HepG2 (cell line): ENCODE measurements at places on chromosomes 4 and X. TPM values are rescaled to one million over a fixed set of nuclear protein-coding genes. Genes with fewer than 3 reads are reported as not detected.

DNA sequence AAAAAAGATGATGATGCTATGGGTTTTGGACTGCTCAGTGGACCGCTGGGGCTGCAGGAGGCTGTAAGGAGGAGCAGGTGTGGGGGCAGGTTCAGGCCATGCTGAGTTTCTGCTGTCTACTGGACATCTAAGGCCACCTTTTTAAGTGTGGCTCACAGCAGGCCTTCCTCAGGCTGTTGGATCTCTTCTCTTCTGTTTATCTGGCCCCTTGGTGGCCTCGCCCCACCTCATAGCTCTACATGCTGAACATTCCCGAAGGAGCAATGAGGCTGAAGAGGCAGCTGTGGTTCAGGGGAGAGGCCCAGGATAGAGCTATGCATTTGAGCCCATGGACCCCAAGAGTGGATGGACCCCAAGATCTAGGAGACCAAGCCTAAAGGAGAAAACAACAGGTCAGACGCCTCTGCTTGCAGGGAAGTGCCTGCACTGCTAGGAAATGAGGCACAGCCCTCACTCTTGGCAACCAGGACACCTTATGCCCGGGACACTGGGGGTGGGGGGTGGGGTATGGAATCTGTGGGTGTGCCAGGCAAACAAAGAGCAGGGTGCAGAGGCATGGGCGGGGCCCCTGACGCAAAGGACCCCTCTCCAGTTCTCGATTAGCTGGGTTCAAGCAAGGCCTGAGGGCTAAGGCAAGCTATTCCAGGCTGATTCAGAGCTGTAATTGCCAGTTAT, 168.9 kb downstream of the BCOR start:
- no peaks in the 10 kb centered on the region for H3K36me3 ChIP-seq
- no peak overlapping the region for H3K27ac ChIP-seq
- H3K27me3 ChIP-seq = peaks cover 3% of the 10 kb centered on the region; the same call in 1 of the 3 replicates

DNA sequence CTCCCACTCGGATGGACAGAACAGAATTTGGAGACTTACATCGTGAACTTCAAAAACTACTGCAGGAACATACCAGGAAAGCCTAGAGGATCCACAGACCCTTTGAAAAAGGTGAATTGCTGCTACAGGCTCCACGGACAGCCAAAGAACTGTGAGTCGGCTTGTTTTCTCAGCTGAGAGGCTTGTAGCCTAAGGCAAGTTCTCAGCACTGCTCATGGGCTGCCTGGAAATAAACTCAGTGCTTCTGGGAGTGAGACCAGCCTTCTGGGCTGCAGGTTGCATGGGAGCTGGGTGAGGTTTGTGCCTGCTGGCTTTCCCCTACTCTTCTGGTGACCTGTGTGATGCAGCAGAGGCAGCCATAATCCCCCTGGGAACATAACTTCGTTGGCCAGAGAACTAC, 1397.6 kb downstream of the FAM133A start:
- no peak for DNase-seq
- H3K4me3 ChIP-seq = no peak overlapping the region
- H3K36me3 ChIP-seq = no peaks in the 10 kb centered on the region

DNA sequence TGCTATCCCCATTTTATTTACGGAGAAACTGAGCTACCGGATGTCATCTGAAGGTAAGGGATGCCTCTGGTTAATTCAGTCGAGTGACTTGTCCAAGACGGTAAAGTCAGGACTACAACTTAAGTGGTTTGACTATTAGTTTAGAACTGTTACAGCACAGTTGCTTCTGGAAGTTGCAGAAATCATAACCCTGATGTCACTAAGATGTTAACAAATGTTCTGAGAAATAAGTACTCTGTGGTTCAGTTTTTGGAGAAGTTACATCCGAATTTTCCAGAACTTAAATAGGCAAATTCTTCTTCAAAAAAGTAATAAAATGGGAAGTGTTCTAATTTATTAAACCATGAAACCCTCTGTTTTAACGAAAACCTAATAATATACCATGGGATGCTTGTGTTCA, 3.1 kb downstream of the PPA2 start:
- H3K27ac ChIP-seq = no peak overlapping the region
- H3K4me1 ChIP-seq = peaks cover 24% of the 10 kb centered on the region
- peaks cover 2% of the 10 kb centered on the region; the same call in 1 of the 2 replicates for H3K36me3 ChIP-seq
- no peak overlapping the region for H3K4me3 ChIP-seq
- H3K27me3 ChIP-seq = no peaks in the 10 kb centered on the region; the same call in 2 of the 3 replicates

- H3K4me3 ChIP-seq = no peak overlapping the region
- H3K27ac ChIP-seq = no peak overlapping the region
- no peaks in the 10 kb centered on the region for H3K27me3 ChIP-seq
- no peaks in the 10 kb centered on the region for H3K36me3 ChIP-seq
- no peak for DNase-seq
These were observed 393.8 kb upstream of the GNPDA2 start for GRCh38 chr4:45120163-45120562.

GRCh38 chrX:39261446-39262147, 460.3 kb downstream of the MID1IP1 start:
- H3K4me1 ChIP-seq = no peaks in the 10 kb centered on the region
- DNase-seq = peak; percentile 0
- no peaks in the 10 kb centered on the region for H3K27me3 ChIP-seq

Gene KLKB1
- total RNA-seq = 0.49 and 0.59 TPM in 2 replicates

- no peak overlapping the region for H3K4me3 ChIP-seq
- no peak for DNase-seq
- peaks cover 16% of the 10 kb centered on the region for H3K4me1 ChIP-seq
- no peaks in the 10 kb centered on the region for H3K36me3 ChIP-seq
These were observed 49.5 kb upstream of the ATP6AP2 start for GRCh38 chrX:40531056-40531826.

Gene CXCL10
- not detected in 2 replicates for total RNA-seq

Gene UCHL1
- not detected in 2 replicates for total RNA-seq

DNA sequence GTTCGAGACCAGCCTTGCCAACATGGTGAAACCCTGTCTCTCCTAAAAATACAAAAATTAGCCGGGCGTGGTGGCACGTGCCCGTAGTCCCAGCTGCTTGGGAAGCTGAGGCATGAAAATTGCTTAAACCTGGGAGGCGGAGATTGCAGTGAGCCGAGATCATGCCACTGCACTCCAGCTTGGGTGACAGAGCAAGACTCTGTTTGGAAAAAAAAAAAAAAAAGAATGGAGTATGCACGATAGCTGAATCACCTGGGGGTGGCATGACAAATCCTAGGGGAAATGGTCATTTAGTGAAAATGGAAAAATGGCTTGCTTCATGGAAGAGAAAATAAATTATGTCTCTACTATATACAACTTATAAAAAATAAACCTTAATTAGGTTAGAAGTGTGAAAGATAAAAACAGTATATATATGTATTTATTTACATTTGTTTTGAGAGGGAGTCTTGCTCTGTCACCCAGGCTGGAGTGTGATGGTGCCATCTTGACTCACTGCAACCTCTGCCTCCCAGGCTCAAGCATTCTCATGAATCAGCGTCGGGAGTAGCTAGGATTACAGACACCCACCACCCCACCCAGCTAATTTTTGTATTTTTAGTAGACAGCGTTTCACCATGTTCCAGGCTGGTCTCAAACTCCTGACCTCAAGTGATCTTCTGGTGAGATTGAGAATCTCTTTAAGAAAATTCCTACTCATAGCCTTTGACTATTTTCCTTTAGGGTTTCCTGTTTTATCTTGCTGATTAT, 19.3 kb upstream of the ING2 start:
- no peak for DNase-seq
- no peak overlapping the region for H3K27ac ChIP-seq
- H3K4me1 ChIP-seq = peaks cover 10% of the 10 kb centered on the region; the same call in 1 of the 2 replicates
- no peaks in the 10 kb centered on the region for H3K27me3 ChIP-seq

DNA sequence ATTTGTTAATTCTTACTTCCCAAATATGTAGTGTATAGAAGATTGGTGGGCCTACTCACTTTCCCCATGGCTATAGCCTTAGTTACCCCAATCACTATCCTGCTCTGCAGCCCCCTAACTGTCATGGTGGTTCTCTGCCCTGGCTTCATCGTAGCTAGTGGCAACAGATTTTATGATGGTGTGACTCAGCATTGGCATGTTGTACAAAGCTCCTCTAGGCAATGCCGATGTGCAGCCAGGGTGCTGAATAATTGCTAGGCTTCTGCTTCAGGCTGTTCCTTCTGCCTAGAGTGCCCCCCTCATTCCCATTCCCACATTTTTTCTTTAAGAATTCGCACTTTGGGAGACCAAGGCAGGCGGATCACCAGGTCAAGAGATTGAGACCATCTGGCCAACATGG, 35.2 kb downstream of the AFF2 start:
- no peaks in the 10 kb centered on the region for H3K4me1 ChIP-seq
- H3K27ac ChIP-seq = no peak overlapping the region
- H3K36me3 ChIP-seq = no peaks in the 10 kb centered on the region
- H3K27me3 ChIP-seq = no peaks in the 10 kb centered on the region
- H3K4me3 ChIP-seq = no peak overlapping the region

- no peaks in the 10 kb centered on the region for H3K27me3 ChIP-seq
- H3K36me3 ChIP-seq = no peaks in the 10 kb centered on the region
- no peak overlapping the region for H3K27ac ChIP-seq
- no peak overlapping the region for H3K4me3 ChIP-seq
- DNase-seq = peak; percentile 1
These were observed 148.1 kb upstream of the EOLA2 start for GRCh38 chrX:150086371-150086770.

Gene PCDH10
- not detected in 2 replicates for total RNA-seq

DNA sequence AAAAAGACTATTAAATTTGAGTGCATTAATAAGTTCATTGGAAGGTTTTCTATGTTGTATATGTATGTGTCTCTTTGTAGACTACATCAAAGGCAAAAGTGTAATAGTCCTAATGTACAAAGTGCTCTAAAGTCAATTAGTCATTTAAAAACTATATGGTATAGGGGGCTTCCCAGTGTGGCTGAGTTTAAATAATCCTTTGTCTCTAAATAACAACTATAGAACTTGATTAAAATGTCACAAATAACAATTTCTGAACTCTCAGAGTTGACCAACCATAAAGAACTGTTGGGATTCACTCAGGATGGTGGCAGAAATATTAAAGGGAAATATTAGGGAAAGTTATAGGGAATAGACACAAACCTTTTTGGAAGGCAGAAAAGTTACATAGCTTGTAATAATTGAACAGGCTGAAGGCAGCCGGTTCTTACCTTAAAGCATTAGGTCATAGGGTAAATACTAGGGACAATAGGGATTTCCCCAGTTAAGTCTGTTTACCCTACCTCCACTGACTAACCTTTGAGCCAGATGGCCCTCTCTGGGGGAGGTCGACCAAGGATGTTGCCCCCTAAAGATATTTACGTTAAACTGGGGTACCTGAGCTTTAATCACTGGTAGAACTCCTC, 1054.2 kb downstream of the ARAP2 start:
- H3K27me3 ChIP-seq = no peaks in the 10 kb centered on the region
- H3K36me3 ChIP-seq = no peaks in the 10 kb centered on the region
- no peak overlapping the region for H3K27ac ChIP-seq
- H3K4me3 ChIP-seq = no peak overlapping the region

DNA sequence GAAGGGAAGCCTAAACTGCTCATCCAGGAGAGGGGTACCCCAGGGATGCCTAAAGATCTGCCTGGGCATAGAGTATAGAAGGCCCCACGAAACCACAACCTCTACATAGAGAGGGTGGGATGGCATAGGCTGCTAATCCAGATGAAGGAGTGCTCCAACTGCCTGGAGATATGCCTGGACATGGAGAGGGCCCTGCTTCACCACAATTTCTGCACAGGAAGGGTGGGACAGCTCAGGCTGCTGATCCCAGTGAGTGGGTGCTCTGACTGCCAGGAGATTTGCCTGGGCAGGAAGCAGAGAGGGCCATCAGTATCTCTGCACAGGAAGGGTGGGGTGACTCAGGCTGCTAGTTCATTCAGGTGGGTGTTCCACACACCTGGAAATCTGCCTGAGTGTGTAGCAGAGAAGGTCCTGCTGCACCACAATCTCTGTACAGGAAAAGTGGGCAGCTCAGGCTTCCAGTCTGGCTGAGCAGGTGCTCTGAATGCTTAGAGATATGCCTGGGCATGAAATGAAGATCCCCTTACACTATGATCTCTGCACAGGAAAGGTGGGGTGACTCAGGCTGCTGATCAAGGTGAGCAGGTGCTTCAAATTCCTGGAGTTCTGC, 61.1 kb downstream of the ZNF518B start:
- no peaks in the 10 kb centered on the region for H3K36me3 ChIP-seq
- H3K4me3 ChIP-seq = no peak overlapping the region
- H3K4me1 ChIP-seq = no peaks in the 10 kb centered on the region

Gene BTK
- not detected in 2 replicates for total RNA-seq

GRCh38 chrX:20547611-20548051, 280.9 kb upstream of the RPS6KA3 start:
- H3K27me3 ChIP-seq = no peaks in the 10 kb centered on the region
- H3K36me3 ChIP-seq = no peaks in the 10 kb centered on the region
- H3K4me3 ChIP-seq = no peak overlapping the region
- peaks cover 25% of the 10 kb centered on the region for H3K4me1 ChIP-seq

Gene HEPH
- not detected in 2 replicates for total RNA-seq

DNA sequence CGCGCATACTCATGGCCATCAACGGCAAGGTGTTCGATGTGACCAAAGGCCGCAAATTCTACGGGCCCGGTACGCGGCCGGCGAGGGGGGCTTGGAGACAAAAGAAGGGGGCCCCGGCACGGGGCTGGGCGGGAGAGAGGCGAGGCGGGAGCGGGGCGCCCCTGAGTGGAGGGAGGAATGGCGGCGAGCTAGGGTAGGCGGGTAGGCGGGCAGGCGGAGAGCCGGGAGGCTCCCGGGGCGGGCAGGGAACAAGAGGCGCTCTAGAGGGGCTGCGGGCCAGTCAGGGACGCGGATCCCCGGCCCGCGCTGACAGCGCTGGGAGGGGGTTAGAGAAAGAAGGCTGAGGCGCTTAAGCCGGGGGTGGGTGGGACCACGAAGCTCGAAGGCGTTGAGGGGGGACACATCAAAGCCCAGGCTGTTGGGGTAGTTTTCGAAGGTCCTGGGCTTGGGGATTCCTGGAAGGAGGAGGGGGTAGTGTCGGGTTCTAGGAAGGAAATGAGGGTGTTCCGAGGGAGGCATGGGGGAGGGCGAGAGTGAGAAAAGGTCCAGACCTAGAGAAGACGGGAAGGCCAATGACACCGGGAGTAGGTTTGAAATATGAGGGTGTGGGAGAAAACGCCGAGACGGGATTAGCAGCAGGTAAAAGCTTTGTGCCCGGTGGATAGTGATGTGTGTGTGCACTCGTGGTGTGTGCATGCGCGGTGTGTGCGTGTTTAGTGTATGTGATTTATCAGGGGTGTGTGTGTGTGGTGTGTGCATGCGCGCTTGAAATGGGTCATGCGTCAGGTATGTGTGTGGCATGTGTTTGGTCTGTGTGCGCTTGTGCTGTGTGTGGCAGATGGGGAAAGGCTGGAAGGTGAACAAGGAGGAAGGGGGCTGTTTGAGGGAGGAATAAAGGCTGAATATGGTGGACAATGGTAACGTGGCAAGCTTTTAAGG, 807 bp downstream of the PGRMC1 start:
- DNase-seq = no peak
- peak overlapping the region; percentile 75 for H3K27ac ChIP-seq
- 0 out of 3 replicates have a peak, but pooled peaks cover 6% of the 10 kb centered on the region for H3K36me3 ChIP-seq

Gene CPLX1
- 0.18 and 0.36 TPM in 2 replicates for total RNA-seq

Gene RPS6KA3
- 357 and 581 TPM in 2 replicates for total RNA-seq

GRCh38 chrX:22135171-22135711, 103.1 kb downstream of the PHEX start:
- H3K27ac ChIP-seq = no peak overlapping the region
- DNase-seq = no peak
- H3K4me3 ChIP-seq = no peak overlapping the region
- no peaks in the 10 kb centered on the region for H3K36me3 ChIP-seq
- H3K4me1 ChIP-seq = peaks cover 10% of the 10 kb centered on the region; the same call in 1 of the 2 replicates
- H3K27me3 ChIP-seq = no peaks in the 10 kb centered on the region

Gene NPFFR2
- total RNA-seq = not detected in 2 replicates

- H3K27me3 ChIP-seq = no peaks in the 10 kb centered on the region
- H3K36me3 ChIP-seq = no peaks in the 10 kb centered on the region
- peak; percentile 12 for DNase-seq
- H3K4me1 ChIP-seq = peaks cover 26% of the 10 kb centered on the region
- H3K4me3 ChIP-seq = no peak overlapping the region
- no peak overlapping the region for H3K27ac ChIP-seq
These were observed 7.6 kb upstream of the OPHN1 start for GRCh38 chrX:68440940-68441339.
